ENCODE measurements at places on chromosomes 4 and X.

DNA sequence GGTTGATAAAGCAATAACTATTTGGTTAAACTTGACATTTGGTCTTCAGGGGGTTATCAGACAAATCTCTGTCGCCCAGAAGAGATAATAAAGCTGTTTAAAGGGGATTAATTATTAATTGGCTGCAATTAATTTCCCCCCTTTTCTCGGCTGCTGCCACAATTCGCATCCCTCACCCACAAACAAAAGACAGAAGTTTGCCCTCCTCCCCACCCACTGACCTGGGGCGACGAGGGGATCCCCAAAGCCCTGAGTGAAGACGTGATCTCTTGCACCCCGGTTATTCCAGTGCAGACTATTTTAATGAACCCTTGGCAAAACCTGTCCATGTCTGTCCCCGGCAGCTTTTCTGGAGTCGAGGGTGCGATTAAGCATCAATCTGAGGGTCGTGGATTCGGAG, 55.7 kb upstream of the TMEM33 start:
- no peak for DNase-seq

DNA sequence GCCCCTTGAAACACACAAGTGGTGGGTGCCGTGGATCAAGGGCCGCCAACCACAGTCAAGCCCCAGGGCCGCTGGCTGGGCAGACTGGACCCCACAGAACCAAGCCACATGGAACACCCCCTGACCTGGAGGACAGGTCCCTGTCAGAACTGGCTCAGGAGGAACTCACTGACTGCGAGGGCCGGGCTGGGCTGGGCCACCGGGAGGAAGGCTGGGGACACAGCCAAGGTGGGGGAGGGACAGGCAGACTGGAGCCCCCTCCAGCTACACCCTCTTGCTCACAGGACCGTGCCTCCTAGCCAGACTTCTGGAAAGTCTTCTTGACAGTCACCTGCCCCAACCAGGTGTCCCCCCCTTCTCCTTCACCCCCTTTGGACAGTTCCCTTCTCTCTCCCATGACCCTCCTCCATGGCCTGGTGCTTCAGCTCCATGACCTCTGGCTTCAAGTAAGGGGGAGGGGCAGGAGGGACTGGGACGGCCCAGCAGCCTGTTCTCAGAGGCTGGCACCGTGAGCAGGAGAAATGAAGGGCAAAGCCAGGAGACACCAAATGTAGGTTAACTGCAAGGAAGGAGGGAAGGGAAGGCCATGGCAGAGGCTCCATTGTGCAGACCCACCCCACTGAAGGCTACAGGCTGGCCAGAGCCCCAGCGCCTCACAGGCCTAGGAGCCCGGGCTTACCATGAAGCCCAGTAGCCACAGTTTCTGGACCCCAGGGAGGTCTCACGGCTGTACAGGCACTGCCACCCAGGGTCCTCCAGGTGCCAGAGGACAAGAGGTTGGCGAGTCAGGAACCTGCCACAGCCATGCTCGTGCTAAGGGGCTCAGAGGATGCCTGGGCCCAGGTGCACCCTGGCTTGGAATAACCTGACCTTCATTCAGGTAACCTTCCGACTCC, 22.6 kb upstream of the DUSP9 start:
- DNase-seq, result no peak

- DNase-seq, result no peak
These were observed 14.7 kb downstream of the SLIT2 start for GRCh38 chr4:20266215-20267082.

GRCh38 chr4:153170407-153170806, 33.8 kb upstream of the TRIM2 start:
- no peak for DNase-seq
